ENCODE measurements at places on chromosomes 2 and 18.

DNA sequence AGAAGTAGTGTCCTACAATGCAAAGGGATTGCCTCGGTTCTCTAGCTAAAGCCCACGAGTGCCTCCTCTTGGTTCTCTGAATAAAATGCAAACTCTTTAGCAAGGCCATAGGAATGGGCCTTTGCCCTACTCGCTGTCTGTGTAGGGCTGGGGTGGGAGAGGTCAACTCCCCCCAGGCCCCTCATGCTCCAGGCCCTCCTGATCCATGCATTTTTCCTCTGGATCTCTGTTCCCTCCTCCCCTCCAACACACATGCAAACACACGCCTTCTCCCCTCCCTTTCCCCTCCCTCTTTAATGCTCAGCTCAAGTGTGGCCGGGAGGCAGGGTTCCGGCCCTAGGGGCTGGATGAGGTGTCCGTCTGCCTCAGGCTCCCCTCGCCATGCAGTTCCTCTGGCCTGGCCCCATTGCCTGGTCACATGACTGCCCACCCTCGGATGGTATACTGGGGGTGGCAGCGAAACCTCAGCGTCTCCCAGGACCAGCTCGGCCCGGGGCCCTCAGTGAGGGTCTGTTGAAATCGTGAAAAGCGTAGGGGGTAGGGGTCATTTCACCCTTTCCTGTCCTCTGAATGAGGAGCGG, 14.9 kb upstream of the KLF11 start:
- DNase-seq, result no peak

- no peak for DNase-seq
Measured at GRCh38 chr2:179377296-179377695, 112.7 kb upstream of the SESTD1 start.

DNA sequence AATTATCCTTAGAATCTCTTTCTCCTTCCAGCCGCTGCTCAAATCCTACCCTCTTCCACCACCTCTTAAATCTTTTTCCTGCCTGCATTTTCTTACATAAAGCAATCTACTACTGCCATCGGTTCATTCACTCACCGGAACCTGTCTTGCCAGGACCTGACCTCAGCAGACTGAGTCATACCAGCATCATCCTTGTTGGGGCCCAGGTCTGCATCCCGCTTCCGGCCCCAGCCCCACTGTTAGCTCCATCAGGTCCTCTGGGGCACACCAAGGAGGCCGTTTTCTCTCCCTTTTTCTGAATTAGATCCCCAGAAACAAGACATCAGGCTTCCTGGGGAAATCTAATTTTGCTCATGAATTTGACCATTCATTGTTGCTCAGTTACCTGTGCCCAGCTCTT, 42.7 kb upstream of the TGFA start:
- no peak for DNase-seq

GRCh38 chr2:163455815-163456214, 280.0 kb downstream of the FIGN start:
- no peak for DNase-seq

DNA sequence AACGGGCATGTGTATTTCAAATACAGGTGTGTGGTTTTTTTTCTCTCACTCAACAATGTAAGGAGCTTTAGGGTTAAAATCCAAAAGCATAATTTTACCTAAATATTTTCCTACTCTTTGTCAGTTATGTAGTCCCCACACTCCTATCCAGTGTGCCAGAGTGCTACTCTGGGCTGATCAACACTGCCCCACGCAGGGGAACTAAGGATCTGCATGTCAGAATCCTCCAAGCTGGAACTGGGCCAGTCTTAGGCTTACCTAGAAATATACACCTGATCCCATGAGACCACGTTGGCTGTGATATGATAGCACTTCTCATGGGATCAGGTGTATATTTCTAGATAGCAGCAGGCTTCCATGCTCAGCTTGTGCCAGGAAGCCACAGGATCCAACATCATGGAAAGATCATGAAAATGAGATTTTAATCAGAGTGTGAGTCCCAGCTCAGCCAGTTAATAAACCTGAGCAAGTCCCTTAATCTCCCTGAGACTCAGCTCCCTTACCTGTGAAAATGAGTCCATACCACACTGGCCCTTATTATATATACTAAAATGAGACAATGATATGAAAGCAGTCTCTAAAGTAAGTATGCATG, 29.7 kb downstream of the CCDC141 start:
- DNase-seq, result peak; percentile 24

Measured in CD4-positive, alpha-beta T cell treated with Interleukin-4 for 4 hours (primary cell).